ENCODE measurements at places on chromosomes 5 and 9. TPM values are rescaled to one million over a fixed set of nuclear protein-coding genes. Genes with fewer than 3 reads are reported as not detected.

Gene PRR16
- 0.23 TPM for total RNA-seq

Gene IER5L
- total RNA-seq = 43.2 TPM

Gene NUTM2G
- total RNA-seq = not detected

Gene SHISAL2B
- total RNA-seq = not detected

Gene ZNF879
- 2.4 TPM for total RNA-seq

Gene SCGB3A2
- not detected for total RNA-seq

DNA sequence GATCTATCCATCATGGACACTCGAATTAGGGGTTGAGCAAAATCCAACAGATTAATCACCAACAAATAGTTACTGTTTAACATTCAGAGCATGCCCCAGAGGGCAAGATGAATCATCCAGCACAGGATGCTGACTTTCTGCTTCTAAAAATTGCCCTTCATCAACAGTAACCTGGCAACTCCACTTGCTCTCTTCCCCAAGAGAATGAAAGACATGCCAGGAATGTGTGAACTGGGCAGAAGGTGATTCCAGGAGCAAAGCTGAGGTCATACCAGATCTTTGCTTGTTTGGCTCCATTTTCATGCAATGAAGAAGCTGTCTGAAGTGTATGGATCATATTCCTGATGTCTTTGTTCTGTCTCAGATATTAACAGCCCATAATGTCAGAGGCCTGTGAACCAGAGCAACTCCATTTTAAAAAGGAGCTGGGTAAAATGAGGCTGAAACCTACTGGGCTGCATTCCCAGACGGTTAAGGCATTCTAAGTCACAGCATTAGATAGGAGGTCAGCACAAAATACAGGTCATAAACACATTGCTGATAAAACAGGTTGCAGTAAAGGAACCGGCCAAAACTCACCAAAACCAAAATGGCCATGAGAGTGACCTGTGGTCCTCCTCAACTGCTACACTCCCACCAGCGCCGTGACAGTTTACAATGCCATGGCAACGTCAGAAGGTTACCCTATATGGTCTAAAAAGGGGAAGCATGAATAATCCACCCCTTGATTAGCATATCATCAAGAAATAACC, 2.5 kb upstream of the ZNF367 start:
- peak; percentile 99 for DNase-seq

DNA sequence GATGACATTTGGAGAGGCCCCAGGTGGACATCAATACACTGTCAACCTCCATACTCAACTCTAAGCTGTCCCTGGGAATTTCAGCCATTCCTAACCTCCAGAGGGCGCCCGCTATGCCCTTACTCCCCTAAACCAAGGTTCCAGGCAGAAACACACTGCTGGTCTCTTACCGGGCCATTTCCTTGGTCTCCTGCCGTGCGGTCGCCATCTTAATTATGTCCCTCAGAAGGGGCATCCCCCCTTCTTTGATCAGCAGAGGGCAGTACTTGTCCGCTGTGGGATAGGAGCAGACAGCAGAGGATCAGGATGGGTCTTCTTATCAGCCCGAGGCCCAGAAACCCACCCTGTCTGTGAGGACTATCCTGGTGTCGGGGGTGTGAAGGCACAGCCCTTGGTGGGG, 9.3 kb upstream of the ZDHHC12 start:
- DNase-seq = peak; percentile 59

GRCh38 chr5:58453306-58453705, 6.6 kb downstream of the PLK2 start:
- no peak for DNase-seq

GRCh38 chr5:155332618-155333017, 319.1 kb downstream of the KIF4B start:
- DNase-seq = no peak

- no peak for DNase-seq
Observed at GRCh38 chr5:163821142-163821541, 315.7 kb downstream of the MAT2B start.

DNA sequence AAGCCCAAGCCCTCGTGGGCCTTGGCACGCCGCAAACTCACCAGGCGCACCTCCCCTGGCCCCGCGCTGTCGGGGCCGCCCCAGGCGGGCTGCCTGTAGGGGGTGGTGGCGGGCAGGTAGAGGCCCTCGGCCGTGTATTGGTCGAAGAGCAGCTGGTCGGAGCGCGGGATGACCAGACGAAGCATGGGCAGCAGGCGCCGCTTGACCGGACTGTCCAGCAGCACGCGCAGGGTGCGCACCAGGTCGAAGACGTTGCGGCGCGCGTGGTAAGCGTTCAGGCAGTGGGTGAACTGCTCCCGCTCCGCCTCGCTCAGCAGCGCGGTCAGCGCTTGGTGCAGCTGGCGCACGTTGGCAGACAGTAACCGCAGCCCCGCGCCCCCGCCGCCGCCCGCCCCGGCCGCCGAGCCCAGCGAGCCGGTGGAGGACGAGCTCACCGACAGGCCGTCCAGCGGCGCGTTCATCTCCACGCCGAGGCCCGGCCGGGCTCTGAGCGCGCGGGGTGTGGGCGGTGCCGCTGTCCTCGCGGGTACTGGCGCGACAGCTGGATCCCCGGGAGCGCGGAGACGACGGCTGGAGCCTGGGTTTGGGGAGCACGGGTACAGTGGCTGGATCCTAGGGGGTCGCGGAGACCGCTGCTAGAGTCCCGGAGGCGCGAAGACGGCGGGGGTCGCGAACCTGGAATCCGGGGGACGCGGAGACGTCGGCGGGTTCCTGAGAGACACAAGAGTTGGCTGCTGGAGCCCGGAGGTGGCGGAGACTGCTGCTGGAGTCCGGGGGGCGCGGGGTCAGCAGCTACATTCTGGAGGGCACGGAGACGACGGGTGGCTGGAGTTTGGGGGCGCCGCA, 709 bp downstream of the WHRN start:
- DNase-seq = no peak

GRCh38 chr5:58786711-58787303, 203.9 kb downstream of the RAB3C start:
- DNase-seq = no peak

DNA sequence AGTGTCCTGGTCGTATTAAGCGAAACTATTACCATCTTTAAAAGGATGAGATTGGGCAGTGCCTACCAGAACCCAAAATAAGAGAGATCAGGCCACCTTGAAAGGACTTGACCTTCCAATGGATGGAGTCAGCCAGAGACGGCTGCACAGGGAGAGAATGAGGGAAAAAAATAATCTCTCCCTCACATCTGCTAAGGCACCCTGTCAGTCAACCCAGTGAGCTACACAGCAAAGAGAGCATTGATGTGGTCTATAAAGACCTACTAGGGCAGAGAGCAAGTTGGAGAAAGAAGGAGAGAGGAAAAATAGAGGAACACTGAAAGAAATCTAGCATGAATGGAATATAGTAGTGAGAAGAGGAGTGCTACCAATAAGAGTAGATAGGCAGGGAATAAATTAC, 68.0 kb upstream of the FTMT start:
- no peak for DNase-seq
